ENCODE measurements at places on chromosomes 13 and 19. TPM values are rescaled to one million over a fixed set of nuclear protein-coding genes. Genes with fewer than 3 reads are reported as not detected.
A peak's percentile ranks its signal among the peaks of the same experiment; 100 is the strongest.

GCDH gene
- 58.1 TPM for total RNA-seq

C5AR2 gene
- total RNA-seq = not detected

ZSCAN4 gene
- total RNA-seq = not detected

RAB8A gene
- total RNA-seq = 67.7 TPM

PSPN gene
- total RNA-seq = 2.8 TPM

- no peaks in the 10 kb centered on the region for H3K36me3 ChIP-seq
- H3K27ac ChIP-seq = no peak overlapping the region
- peak; percentile 63 for DNase-seq
- H3K4me3 ChIP-seq = no peak overlapping the region
- no peaks in the 10 kb centered on the region for H3K27me3 ChIP-seq
Measured at GRCh38 chr13:104011505-104012241, 945.5 kb upstream of the SLC10A2 start.

DNA sequence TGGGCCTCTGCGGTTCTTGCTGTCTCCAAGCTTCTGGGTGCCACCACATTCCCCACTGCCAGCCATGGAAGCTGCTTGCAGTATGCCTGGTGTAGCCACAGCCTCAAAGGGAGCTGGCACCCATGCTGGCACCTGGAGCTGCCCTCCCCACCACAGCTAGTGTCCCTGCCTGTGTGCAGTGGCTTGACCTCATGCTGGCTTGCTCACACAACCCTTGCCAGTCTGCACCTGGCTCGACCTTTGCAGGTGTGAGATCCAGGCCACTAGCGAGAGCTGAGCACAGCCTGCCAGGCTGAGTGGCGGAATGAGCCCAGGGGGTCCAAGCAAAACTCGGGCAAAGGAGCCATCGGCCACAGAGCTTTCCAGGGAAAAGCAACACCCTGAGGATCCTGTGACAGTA is 236.7 kb upstream of the CSNK1A1L start:
- DNase-seq = no peak
- H3K4me1 ChIP-seq = peaks cover 4% of the 10 kb centered on the region
- H3K27me3 ChIP-seq = no peaks in the 10 kb centered on the region
- H3K27ac ChIP-seq = no peak overlapping the region
- no peak overlapping the region for H3K4me3 ChIP-seq

DNA sequence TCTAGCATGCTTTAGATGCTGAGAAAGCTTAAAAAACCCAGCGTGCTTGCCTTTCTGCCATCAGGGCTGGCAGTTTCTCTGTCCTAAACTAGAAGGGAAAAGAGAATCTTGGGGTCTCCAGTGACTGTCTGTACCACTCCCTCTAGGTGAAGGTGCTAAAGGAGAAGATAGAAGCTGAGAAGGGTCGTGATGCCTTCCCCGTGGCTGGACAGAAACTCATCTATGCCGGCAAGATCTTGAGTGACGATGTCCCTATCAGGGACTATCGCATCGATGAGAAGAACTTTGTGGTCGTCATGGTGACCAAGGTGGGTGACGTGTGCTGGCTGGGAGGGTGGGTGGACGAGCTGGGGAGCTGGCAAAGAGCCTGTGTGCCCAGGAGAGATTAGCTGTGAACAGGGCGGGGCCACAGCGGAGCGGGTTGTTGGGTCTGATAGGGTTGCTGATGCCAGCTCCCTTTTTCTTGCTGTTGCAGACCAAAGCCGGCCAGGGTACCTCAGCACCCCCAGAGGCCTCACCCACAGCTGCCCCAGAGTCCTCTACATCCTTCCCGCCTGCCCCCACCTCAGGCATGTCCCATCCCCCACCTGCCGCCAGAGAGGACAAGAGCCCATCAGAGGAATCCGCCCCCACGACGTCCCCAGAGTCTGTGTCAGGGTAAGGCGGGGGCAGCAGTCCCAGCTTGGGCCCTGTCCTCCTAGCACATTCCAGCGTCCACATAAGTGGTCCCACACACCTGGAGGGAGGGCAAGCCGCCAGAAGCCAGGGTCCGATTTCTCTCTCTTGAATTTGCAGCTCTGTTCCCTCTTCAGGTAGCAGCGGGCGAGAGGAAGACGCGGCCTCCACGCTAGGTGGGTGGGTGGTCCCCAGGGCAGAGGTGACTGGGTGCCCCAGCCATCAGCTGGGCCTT is 2.3 kb downstream of the RAD23A start:
- H3K4me3 ChIP-seq = peak overlapping the region; percentile 84
- H3K27me3 ChIP-seq = no peaks in the 10 kb centered on the region
- H3K27ac ChIP-seq = no peak overlapping the region
- peaks cover 60% of the 10 kb centered on the region for H3K36me3 ChIP-seq
- no peak for DNase-seq

DNA sequence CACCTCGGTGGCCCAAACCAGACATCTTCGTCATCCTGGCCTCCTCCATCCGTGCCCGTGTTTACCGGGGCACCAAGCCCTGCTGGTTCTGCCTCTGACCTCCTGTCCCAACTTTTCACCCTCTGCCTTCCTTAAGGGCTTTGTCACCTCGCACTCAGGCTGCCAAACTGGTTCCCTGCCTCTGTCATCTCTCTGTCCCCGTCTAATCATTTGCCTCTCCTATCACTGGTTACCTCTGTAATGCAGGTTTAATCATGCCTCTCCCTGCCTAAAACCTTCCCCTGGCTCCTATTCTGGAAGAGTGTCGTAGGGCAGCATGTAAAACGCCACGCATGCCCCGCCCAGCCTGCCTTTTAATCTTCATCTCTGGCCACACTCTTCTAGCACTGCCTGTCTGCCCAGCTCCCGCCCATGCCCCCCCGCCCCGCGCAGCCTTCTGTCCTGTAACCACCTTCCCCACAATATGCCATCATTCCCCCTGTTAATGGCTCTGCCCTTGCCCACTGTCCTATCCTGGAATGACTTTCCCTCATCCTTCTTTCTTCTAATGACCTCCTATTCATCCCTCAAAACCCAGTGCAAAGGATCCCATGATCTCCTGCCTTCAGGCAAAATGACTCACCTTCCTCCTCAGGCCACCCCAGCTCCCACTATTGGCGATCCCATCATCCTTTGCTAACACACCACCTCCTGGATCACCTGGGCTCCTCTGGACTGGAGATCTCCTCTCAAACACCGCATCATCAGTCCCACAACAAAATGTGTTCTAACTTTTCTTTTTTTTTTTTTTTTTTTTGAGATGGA is 66.7 kb downstream of the PEX11G start:
- no peaks in the 10 kb centered on the region for H3K27me3 ChIP-seq
- H3K36me3 ChIP-seq = peaks cover 2% of the 10 kb centered on the region
- no peak overlapping the region for H3K27ac ChIP-seq
- no peak for DNase-seq
- no peaks in the 10 kb centered on the region for H3K4me1 ChIP-seq

- H3K4me3 ChIP-seq = peak overlapping the region; percentile 28
- DNase-seq = no peak
- no peak overlapping the region for H3K27ac ChIP-seq
Measured at GRCh38 chr19:7000816-7001215, 20.4 kb downstream of the MBD3L2B start.

GRCh38 chr13:51814825-51815650 is 11.1 kb upstream of the DHRS12 start:
- H3K4me3 ChIP-seq = no peak overlapping the region
- no peak overlapping the region for H3K27ac ChIP-seq
- DNase-seq = peak; percentile 93
- no peaks in the 10 kb centered on the region for H3K4me1 ChIP-seq
- no peaks in the 10 kb centered on the region for H3K27me3 ChIP-seq

GRCh38 chr19:15367439-15367838 is 12.1 kb downstream of the AKAP8 start:
- H3K4me3 ChIP-seq = no peak overlapping the region
- H3K4me1 ChIP-seq = no peaks in the 10 kb centered on the region
- peaks cover 68% of the 10 kb centered on the region for H3K36me3 ChIP-seq
- H3K27ac ChIP-seq = no peak overlapping the region
- no peak for DNase-seq
- H3K27me3 ChIP-seq = no peaks in the 10 kb centered on the region

GRCh38 chr13:36476661-36477060 is 44.4 kb downstream of the CCNA1 start:
- H3K36me3 ChIP-seq = no peaks in the 10 kb centered on the region
- no peak for DNase-seq
- no peak overlapping the region for H3K4me3 ChIP-seq
- no peak overlapping the region for H3K27ac ChIP-seq
- H3K27me3 ChIP-seq = no peaks in the 10 kb centered on the region
- H3K4me1 ChIP-seq = no peaks in the 10 kb centered on the region

DNA sequence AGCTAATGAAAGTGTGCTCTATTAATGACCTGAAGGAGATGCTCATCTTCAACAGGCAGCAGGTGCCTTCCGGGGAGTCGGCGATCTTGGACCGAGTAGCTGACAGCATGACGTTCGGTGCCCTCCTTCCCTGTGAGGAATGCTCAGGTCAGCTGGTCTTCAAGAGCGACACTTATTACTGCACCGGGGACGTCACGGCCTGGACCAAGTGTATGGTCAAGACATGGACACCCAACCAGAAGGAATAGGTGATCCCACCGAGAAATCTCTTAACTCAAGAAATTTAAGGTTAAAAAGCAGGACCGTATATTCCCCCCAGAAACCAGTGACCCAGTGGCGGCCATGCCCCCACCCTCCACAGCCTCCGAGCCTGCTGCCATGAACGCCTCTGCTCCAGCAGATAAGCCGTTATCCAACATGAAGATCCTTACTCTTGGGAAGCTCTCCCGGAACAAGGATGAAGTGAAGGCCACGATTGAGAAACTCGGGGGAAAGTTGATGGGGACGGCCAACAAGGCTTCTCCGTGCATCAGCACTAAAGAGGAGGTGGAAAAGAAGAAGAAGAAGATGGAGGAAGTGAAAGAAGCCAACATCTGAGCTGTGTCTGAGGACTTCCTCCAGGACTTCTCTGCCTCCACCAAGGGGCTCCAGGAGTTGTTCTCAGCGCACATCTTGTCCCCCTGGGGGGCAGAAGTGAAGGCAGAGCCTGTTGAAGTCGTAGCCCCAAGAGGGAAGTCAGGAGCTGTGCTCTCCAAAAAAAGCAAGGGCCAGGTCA is 22.8 kb upstream of the ANKRD10 start:
- H3K27me3 ChIP-seq = no peaks in the 10 kb centered on the region
- H3K4me3 ChIP-seq = no peak overlapping the region
- DNase-seq = no peak
- H3K36me3 ChIP-seq = no peaks in the 10 kb centered on the region
- no peak overlapping the region for H3K27ac ChIP-seq

- no peaks in the 10 kb centered on the region for H3K36me3 ChIP-seq
- no peaks in the 10 kb centered on the region for H3K4me1 ChIP-seq
- no peak for DNase-seq
- no peaks in the 10 kb centered on the region for H3K27me3 ChIP-seq
- H3K27ac ChIP-seq = no peak overlapping the region
Measured at GRCh38 chr13:49370371-49370770, 73.5 kb downstream of the CAB39L start.

- no peak overlapping the region for H3K4me3 ChIP-seq
- DNase-seq = no peak
- H3K27ac ChIP-seq = no peak overlapping the region
- H3K4me1 ChIP-seq = peaks cover 8% of the 10 kb centered on the region
Measured at GRCh38 chr13:75704194-75704926, 68.2 kb downstream of the LMO7 start.
